G401 (cell line): ENCODE measurements at places on chromosomes 4 and X. TPM values are rescaled to one million over a fixed set of nuclear protein-coding genes. Genes with fewer than 3 reads are reported as not detected.

Gene MAGIX
- total RNA-seq = 2.7 and 14.2 TPM in 2 replicates

Gene DKK2
- not detected in 2 replicates for total RNA-seq

Gene VEGFC
- 0.14 TPM in 1 of 2 replicates, not detected in the other for total RNA-seq

Gene RTL5
- total RNA-seq = 2.0 and 2.3 TPM in 2 replicates

Gene BEX5
- not detected in 2 replicates for total RNA-seq

Gene ADH7
- total RNA-seq = not detected in 2 replicates

Gene NPFFR2
- total RNA-seq = 0.43 and 1.3 TPM in 2 replicates

Gene VCX2
- not detected in 2 replicates for total RNA-seq

Gene TAF9B
- 26.0 and 43.0 TPM in 2 replicates for total RNA-seq

Gene SGMS2
- total RNA-seq = not detected in 2 replicates

Gene POU4F2
- not detected in 2 replicates for total RNA-seq

Gene SLITRK2
- not detected in 2 replicates for total RNA-seq

Gene PPM1K
- 21.2 and 21.4 TPM in 2 replicates for total RNA-seq

Gene F8A3
- total RNA-seq = not detected in 2 replicates
